ENCODE measurements at places on chromosomes 7 and 10. TPM values are rescaled to one million over a fixed set of nuclear protein-coding genes. Genes with fewer than 3 reads are reported as not detected.

Gene OGDHL
- 6.0 TPM for total RNA-seq

Gene MUC12
- total RNA-seq = 2.1 TPM

Gene IFIT2
- total RNA-seq = 4.0 TPM

Gene TMEM196
- total RNA-seq = 0.31 TPM

Gene CASTOR2
- total RNA-seq = 5.2 TPM

Gene OR6B1
- total RNA-seq = not detected

Gene PRPS1L1
- total RNA-seq = not detected

Gene CYP2C8
- total RNA-seq = 1.6 TPM

Gene GNG11
- 9.1 TPM for total RNA-seq

Gene SP8
- not detected for total RNA-seq

Gene GIMAP2
- total RNA-seq = 11.5 TPM

Gene RPS24
- 2,044 TPM for total RNA-seq

Gene DPY19L1
- total RNA-seq = 18.4 TPM

Gene LRIT1
- total RNA-seq = not detected

Gene PAPSS2
- 11.7 TPM for total RNA-seq

Gene DPP6
- total RNA-seq = not detected

Gene FOXI2
- 1.1 TPM for total RNA-seq

Gene OPN1SW
- total RNA-seq = not detected

Gene CFAP70
- total RNA-seq = 6.3 TPM

Gene NANOS1
- total RNA-seq = 0.52 TPM
